ENCODE measurements at places on chromosomes 6 and 20.

DNA sequence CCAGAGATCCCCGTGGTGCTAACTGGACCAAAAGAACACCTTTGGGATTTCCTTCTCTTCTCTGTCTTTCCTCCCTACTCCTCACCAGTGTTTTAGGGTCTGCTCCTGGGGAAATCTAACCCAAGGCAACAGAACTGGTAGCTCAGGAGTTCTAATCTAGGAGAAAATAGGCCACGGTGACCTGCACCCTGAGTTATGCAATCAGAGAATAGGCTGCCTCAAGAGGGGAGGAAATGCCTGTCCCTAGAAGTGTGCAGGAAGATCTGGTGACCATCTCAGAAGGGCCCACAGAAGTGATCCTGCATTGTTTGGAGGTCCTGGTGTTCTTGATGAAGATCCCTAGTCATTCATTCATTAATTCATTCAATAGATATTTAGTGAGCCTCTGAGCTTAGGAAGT, 3.4 kb downstream of the ETV7 start:
- no peak for DNase-seq

GRCh38 chr20:63054681-63055240, 48.0 kb upstream of the BHLHE23 start:
- DNase-seq, result no peak

DNA sequence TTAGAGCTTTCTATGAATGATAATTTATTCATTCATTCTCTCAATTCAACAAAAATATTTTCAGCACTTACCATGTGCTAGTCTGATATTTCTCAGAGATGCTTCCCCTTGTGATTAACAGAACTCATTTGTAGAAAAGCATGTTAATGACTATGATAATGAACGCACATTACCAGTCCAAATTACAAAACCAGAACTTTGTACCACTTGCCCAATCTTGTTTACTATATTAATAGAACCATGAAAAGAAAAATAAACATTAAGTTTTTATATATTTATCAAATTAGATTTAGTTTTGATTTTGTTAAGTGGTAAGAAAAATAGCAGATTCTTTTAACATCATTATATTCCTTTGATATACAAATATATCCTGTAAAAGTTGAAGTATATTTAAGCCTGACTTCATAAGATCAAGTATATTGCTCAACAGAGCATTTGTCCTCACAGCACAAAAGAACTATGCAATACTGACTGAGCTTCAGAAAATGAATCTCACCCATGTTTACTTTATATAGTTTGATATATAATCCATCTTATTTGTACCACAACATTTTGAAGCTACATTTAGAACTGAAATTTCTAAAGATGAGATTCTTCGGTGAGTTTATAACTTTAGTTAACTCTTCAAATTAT, 48.9 kb downstream of the TMEM244 start:
- DNase-seq, result no peak

DNA sequence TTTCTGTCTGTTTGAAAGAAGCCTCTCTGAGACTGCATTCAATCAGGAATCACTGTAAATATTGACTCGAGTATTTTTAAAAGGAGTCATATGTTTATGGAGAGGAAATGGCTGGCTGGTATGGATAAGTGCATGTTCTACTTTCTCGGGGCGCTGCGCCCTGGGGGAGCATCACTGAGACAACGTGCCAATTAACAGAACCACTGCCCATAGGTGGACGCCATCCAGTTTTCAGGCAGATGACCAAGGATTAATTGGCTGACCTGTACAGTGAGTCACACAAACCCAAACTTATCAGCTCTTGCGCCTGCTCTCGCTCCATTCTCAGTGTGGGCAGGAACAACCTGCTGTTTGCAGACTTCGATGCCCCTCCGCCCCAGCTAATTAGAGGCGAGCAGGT, 571.2 kb downstream of the QKI start:
- DNase-seq, result no peak

DNA sequence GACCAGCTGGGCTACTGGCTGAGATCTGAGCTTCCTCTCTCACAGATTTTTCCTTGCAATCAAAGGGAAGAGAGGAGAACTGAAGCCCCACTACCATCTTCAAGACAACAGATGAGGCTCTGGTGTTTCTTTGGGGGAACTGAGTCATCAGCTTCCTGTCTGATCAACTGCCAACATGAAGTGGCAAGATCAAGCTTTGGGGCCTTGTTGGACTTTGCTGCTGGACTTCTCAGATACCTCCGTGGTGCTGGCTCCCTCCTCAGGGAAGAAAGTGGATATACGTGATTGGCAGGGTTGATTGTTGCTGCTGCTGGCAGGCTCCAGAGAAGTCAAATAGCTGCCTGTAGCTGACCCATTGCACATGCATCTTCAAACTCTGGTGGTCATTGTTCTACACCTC, 3.6 kb upstream of the TOX2 start:
- no peak for DNase-seq

GRCh38 chr6:112116221-112116620, 28.8 kb downstream of the FAM229B start:
- no peak for DNase-seq

GRCh38 chr6:24667378-24667803, 514 bp downstream of the ACOT13 start:
- DNase-seq, result no peak

DNA sequence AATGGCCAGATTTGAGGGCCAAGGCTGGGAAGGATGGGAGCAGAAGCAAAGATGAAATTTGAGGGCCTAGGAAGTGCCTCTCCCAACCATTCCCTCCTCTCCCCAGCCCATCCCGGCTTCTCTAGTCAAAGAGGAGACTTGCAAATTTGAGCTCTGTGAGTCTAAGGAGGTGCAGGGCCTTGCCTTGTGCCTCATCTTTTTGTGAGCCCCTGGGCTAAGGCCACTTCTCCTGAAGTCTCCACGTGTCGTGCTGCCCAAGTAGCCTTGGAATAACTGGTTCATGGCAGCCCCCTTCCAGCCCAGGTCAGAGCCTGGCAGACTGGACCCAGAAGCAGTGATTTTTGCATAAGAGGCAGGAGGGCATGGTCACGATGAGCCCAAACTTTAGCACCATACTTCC, 6.7 kb downstream of the PTGIS start:
- no peak for DNase-seq

Measured in CD4-positive, alpha-beta T cell treated with Interleukin-4 for 4 hours (primary cell).